ENCODE measurements at places on chromosomes 12 and 14. TPM values are rescaled to one million over a fixed set of nuclear protein-coding genes. Genes with fewer than 3 reads are reported as not detected.

- DNase-seq = no peak
Measured at GRCh38 chr12:40225337-40225983, 663 bp downstream of the LRRK2 start.

GRCh38 chr12:131102991-131103668, 149.4 kb downstream of the ADGRD1 start:
- DNase-seq = peak; percentile 33

GRCh38 chr12:95690861-95691635, 99.5 kb downstream of the NTN4 start:
- no peak for DNase-seq

DNA sequence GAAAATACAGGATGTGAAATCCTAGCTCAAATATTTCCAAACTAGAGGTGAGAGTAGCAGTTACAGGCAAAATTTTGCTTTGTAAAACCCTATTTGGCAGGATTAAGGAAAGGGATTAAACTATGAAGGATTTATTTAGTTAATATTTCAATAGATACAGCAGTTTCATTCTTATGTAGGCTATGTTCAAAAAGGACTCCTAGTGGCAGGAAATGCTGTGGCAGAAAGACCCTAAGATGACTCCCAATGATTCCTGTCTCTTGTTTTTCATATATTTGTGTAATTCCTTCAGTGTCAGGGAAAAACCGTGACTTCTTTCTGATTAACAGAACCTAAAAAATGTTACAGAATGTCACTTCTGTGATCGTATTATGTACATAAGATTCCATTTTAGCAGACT, 299.5 kb upstream of the RPL10L start:
- DNase-seq = no peak

GRCh38 chr12:31234053-31234840, 91.7 kb downstream of the SINHCAF start:
- DNase-seq = no peak

GRCh38 chr12:12817616-12818015, 4.5 kb downstream of the DDX47 start:
- DNase-seq = no peak

DNA sequence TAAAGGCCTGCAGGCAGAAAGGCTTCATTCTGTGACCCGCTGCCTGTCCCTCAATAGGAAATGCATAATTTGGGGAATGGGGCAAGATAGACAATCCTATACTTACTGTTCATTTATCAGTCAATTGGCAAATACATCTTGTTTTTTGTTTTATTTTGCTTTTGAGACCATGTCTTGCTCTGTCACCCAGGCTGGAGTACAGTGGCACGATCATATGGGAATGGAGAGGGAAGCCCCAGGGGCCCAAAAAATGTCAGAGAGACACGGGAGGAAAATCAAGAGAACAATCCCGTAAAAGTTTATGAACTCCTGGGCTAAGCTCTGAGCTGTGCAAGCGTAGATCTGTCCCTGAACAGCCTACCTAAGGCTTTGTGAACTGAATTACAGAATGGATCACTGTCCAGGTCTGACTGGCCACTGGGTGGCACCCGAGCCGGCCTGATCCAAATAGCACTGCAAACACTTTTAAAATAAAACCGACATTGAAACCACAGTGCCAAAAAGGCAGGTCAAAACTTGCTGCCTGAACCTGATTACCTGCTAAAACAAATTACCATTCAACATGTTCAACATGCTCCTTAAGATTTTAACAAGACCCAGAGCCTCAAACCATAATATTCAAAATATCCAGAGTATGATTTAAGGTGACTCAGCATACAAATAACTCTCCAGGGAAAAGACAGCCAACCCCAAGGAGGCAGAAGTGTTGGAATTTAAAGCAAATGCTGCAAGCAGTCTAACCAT, 11.8 kb downstream of the COPS7A start:
- peak; percentile 85 for DNase-seq

The NR4A1 gene
- total RNA-seq = 46.1 TPM

GRCh38 chr12:98042668-98043067, 472.7 kb upstream of the TMPO start:
- no peak for DNase-seq

GRCh38 chr12:3081886-3082285, 4.7 kb downstream of the TSPAN9 start:
- DNase-seq = no peak

The NRDE2 gene
- 9.5 TPM for total RNA-seq

- DNase-seq = no peak
Measured at GRCh38 chr14:31261859-31262731, 54.5 kb upstream of the HECTD1 start.

DNA sequence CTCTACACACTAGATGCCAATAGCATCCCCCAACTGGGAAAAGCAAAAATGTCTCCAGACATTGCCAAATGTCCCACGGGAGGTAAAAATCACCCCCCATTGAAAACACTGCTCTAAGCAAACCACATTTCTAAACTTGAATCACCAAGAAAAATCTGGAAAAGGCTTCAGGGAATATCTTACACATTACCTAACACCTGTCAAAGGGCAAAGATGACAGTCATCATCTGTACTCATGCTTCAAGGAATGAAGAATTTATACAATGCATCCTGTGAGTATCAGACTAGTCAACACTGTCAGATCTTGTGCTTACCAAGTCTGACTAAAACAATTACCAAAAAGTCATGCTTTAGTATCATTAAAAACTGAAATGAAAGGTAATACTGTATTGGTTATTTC, 161.6 kb upstream of the SOX5 start:
- DNase-seq = no peak

GRCh38 chr14:84959851-84960520, 570.0 kb upstream of the FLRT2 start:
- DNase-seq = no peak

GRCh38 chr12:74259199-74259598, 278.4 kb upstream of the ATXN7L3B start:
- DNase-seq = no peak

- DNase-seq = no peak
Measured at GRCh38 chr14:98167705-98168104, 1104.3 kb downstream of the BCL11B start.

The KLRD1 gene
- 1.6 TPM for total RNA-seq

Data from Right ventricle myocardium superior (tissue), 1 donor.